Activated T-cell treated with anti-CD3 and anti-CD28 coated beads, Interleukin-2, amount 50 U/mL, for 72 hours (primary cell): ENCODE measurements at places on chromosomes 3 and 15. TPM values are rescaled to one million over a fixed set of nuclear protein-coding genes. Genes with fewer than 3 reads are reported as not detected.

GRCh38 chr15:84937144-84937543 lies 44.5 kb upstream of the PDE8A start:
- no peaks in the 10 kb centered on the region for H3K36me3 ChIP-seq
- no peaks in the 10 kb centered on the region for H3K27me3 ChIP-seq
- no peak overlapping the region for H3K27ac ChIP-seq
- no peak for DNase-seq
- peaks cover 5% of the 10 kb centered on the region for H3K4me1 ChIP-seq

The PLSCR2 gene
- total RNA-seq, result not detected

The MINAR1 gene
- 0.37 TPM for total RNA-seq

The CPN2 gene
- not detected for total RNA-seq

GRCh38 chr3:128859630-128860029 lies 19.8 kb upstream of the ACAD9 start:
- no peaks in the 10 kb centered on the region for H3K4me1 ChIP-seq
- DNase-seq, result no peak
- no peaks in the 10 kb centered on the region for H3K27me3 ChIP-seq
- no peak overlapping the region for H3K27ac ChIP-seq
- peaks cover 22% of the 10 kb centered on the region for H3K36me3 ChIP-seq

The MTMR10 gene
- total RNA-seq, result 24.3 TPM

The TMPRSS7 gene
- total RNA-seq, result 0.17 TPM

The CLK3 gene
- total RNA-seq, result 116 TPM

The PIGX gene
- 72.7 TPM for total RNA-seq

The PLA2G4D gene
- not detected for total RNA-seq

The TM6SF1 gene
- total RNA-seq, result 31.8 TPM

GRCh38 chr3:129701161-129701560 lies 94.7 kb upstream of the PLXND1 start:
- H3K27ac ChIP-seq, result no peak overlapping the region
- H3K4me3 ChIP-seq, result no peak overlapping the region
- H3K36me3 ChIP-seq, result peaks cover 8% of the 10 kb centered on the region
- no peak for DNase-seq

DNA sequence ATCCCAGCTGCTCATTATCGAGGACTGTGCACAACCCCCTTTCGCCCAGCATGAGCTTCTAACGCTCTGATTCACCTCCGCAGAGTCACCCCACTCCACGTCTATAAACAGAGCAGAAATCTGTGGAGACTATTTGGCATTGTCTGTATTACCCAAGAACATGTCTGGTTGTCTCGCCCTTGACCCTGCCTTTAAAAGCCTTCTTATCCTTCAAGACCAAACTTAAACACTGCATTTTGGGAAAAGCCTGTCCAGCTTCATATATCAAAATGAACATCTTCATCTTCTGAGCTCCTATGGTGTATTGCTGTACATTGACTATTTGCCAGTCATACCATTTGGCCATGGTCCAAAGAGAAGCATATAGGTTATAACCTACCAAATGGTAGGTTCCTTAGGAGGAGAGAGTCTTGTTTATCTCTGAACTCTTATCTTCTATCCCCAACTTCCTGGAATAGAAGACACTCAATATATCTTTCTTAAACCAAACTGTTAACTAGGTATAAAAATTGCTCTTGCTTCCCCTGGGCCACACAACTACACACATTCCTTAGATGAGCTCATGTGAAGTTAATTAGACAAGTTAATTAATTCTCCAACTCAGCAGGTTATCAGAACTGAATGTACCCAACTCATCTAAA lies 90.1 kb downstream of the FBN1 start:
- no peak overlapping the region for H3K4me3 ChIP-seq
- peaks cover 5% of the 10 kb centered on the region for H3K27me3 ChIP-seq
- H3K4me1 ChIP-seq, result no peaks in the 10 kb centered on the region
- no peak overlapping the region for H3K27ac ChIP-seq

GRCh38 chr3:13648060-13649001 lies 99.4 kb downstream of the FBLN2 start:
- peak overlapping the region; percentile 16 for H3K4me3 ChIP-seq
- H3K27ac ChIP-seq, result no peak overlapping the region
- no peaks in the 10 kb centered on the region for H3K36me3 ChIP-seq
- H3K4me1 ChIP-seq, result peaks cover 16% of the 10 kb centered on the region
- H3K27me3 ChIP-seq, result peaks cover 28% of the 10 kb centered on the region
- peak; percentile 85 for DNase-seq

The NR1D2 gene
- 5.6 TPM for total RNA-seq

- peaks cover 32% of the 10 kb centered on the region for H3K27me3 ChIP-seq
- peaks cover 29% of the 10 kb centered on the region for H3K4me1 ChIP-seq
- peaks cover 1% of the 10 kb centered on the region for H3K36me3 ChIP-seq
- no peak for DNase-seq
- H3K27ac ChIP-seq, result peak overlapping the region; percentile 97
Measured at GRCh38 chr15:83928392-83928734, 274.4 kb downstream of the ADAMTSL3 start.

The TF gene
- total RNA-seq, result 1.7 TPM

The TM4SF18 gene
- not detected for total RNA-seq

The HRG gene
- total RNA-seq, result not detected

The CPA3 gene
- not detected for total RNA-seq

GRCh38 chr3:122074621-122075265 lies 19.6 kb downstream of the CD86 start:
- peaks cover 38% of the 10 kb centered on the region for H3K4me1 ChIP-seq
- H3K4me3 ChIP-seq, result peak overlapping the region; percentile 61
- H3K27ac ChIP-seq, result peak overlapping the region; percentile 36
- peaks cover 2% of the 10 kb centered on the region for H3K36me3 ChIP-seq

DNA sequence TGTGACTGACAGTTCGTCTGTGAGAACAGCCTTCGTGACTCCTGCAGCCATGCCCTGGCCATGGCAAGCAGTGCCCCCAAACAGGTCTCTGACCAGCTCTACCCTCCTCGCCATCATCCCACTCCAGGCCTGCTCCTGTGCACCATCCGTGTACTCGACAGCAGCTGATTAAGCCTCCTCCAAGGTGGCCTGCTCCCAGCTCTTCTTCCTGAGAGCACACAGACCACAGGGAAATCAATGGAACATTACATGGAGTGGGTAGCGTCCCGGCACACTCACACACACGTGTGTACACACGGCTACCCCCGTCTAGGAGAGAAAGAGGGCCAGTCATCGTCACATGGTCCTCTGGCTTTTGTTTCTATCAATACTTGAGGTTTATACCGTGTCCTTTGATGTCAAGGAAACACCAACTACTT lies 21.1 kb downstream of the ANXA2 start:
- peaks cover 9% of the 10 kb centered on the region for H3K36me3 ChIP-seq
- no peak overlapping the region for H3K27ac ChIP-seq
- DNase-seq, result no peak
- H3K27me3 ChIP-seq, result no peaks in the 10 kb centered on the region
- peaks cover 5% of the 10 kb centered on the region for H3K4me1 ChIP-seq
- H3K4me3 ChIP-seq, result no peak overlapping the region

- peaks cover 12% of the 10 kb centered on the region for H3K36me3 ChIP-seq
- H3K27me3 ChIP-seq, result no peaks in the 10 kb centered on the region
- H3K4me1 ChIP-seq, result no peaks in the 10 kb centered on the region
- H3K27ac ChIP-seq, result no peak overlapping the region
Measured at GRCh38 chr15:24878153-24878552, 76.6 kb upstream of the SNRPN start.

DNA sequence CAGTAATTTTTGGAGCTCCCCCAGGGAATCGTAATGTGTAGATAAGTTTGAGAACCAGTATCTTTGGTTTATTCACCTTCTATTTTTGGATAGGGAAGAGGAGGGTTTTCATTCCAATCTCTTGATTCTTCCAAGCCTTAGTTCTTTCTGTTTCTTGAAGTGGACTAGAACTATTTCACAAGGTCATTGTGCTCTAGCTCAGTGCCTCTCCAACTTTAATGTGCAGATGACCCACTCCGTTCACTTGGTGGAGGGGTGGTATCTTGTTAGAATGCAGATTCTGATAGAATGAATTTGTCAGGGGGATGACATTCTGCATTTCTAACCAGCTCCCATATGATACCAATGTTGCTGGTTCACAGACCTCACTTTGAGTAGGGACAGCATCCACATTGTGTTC lies 35.5 kb downstream of the COLQ start:
- no peak overlapping the region for H3K27ac ChIP-seq
- no peaks in the 10 kb centered on the region for H3K36me3 ChIP-seq
- H3K27me3 ChIP-seq, result peaks cover 11% of the 10 kb centered on the region
- no peak for DNase-seq
- no peak overlapping the region for H3K4me3 ChIP-seq
- H3K4me1 ChIP-seq, result peaks cover 6% of the 10 kb centered on the region

DNA sequence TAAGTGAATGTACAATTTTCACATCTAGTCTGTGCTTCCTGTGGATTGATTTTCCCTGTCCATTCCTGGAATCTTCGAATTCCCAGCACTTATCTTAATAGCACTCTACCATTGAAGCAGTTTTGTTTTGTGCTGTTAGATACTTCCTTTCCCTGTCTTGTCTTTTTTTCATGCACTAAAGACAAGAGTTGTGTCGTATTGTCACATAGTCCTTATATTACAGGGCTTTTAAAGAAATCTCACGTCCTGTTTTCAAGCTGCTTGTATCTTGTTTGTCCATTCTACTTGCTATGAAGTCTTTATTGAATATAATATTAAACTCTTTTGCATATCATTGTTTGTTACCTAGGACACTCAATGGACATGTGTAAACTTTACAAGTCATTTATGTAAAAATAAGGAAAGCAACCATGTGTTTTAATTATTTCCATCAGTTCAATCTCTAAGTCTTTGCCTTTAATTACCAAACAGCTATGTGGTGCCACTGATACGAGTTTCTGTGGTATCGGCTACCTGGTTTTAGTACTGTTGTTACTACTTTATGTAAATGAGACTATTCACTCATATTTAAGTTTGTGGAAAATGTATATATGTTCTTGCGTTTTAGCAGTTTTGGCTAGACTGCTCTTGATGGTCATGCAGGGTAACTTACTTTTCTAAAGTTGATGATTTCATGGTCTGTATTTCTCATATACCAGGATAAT lies 10.3 kb downstream of the PIK3CA start:
- no peaks in the 10 kb centered on the region for H3K27me3 ChIP-seq
- H3K27ac ChIP-seq, result no peak overlapping the region
- H3K4me1 ChIP-seq, result peaks cover 46% of the 10 kb centered on the region
- DNase-seq, result no peak

- no peak for DNase-seq
- H3K4me1 ChIP-seq, result peaks cover 40% of the 10 kb centered on the region
- H3K36me3 ChIP-seq, result peaks cover 26% of the 10 kb centered on the region
- H3K27ac ChIP-seq, result peak overlapping the region; percentile 14
- no peaks in the 10 kb centered on the region for H3K27me3 ChIP-seq
Measured at GRCh38 chr3:4780545-4780957, 198.7 kb upstream of the BHLHE40 start.

GRCh38 chr15:34154725-34155204 lies 52.9 kb downstream of the PGBD4 start:
- peaks cover 8% of the 10 kb centered on the region for H3K4me1 ChIP-seq
- peak; percentile 9 for DNase-seq
- peaks cover 24% of the 10 kb centered on the region for H3K36me3 ChIP-seq
- H3K27me3 ChIP-seq, result no peaks in the 10 kb centered on the region

The MST1R gene
- total RNA-seq, result 2.4 TPM

The GCSAM gene
- 17.8 TPM for total RNA-seq

- H3K27me3 ChIP-seq, result no peaks in the 10 kb centered on the region
- no peak for DNase-seq
- no peak overlapping the region for H3K4me3 ChIP-seq
- peaks cover 5% of the 10 kb centered on the region for H3K36me3 ChIP-seq
Measured at GRCh38 chr3:72993391-72993790, 3.2 kb upstream of the PPP4R2 start.

GRCh38 chr3:112042842-112043280 lies 8.3 kb downstream of the TMPRSS7 start:
- H3K36me3 ChIP-seq, result no peaks in the 10 kb centered on the region
- H3K27me3 ChIP-seq, result no peaks in the 10 kb centered on the region
- no peak overlapping the region for H3K4me3 ChIP-seq

DNA sequence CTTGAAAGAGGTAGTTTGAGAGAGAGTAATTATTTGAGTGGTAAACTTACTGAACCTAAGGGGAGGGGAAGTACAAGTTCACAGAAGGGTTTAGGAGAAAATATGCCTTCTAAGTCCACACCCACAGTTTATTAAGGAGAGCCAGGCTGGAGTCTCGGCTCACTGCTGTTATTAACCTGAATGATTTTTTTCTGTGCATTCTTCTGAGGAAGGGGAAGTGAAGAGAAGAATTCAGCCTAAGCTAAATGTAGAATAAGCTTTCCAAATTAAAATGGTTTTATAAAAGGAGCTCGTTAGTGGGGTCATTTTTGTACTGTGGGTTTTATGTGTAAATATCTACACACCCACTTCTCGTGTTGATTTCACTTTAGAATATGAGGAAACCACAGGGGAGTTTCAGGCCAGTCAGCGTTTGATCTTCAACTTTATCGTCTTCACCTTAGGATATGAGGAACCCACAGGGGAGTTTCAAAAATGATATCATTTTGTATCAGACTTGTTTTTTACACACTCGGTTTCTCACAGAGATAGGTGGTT lies 1.5 kb downstream of the WHAMM start:
- H3K36me3 ChIP-seq, result peaks cover 36% of the 10 kb centered on the region
- DNase-seq, result peak; percentile 64
- peaks cover 42% of the 10 kb centered on the region for H3K4me1 ChIP-seq
- peaks cover 17% of the 10 kb centered on the region for H3K27me3 ChIP-seq
- H3K27ac ChIP-seq, result peak overlapping the region; percentile 98

- no peaks in the 10 kb centered on the region for H3K27me3 ChIP-seq
- H3K4me1 ChIP-seq, result peaks cover 78% of the 10 kb centered on the region
- peak overlapping the region; percentile 94 for H3K4me3 ChIP-seq
- peaks cover 9% of the 10 kb centered on the region for H3K36me3 ChIP-seq
Measured at GRCh38 chr3:197957790-197958133, 2.3 kb upstream of the LMLN start.

- H3K4me3 ChIP-seq, result no peak overlapping the region
- H3K27me3 ChIP-seq, result peaks cover 38% of the 10 kb centered on the region
- no peak for DNase-seq
- H3K4me1 ChIP-seq, result peaks cover 8% of the 10 kb centered on the region
Measured at GRCh38 chr3:193828477-193828876, 235.5 kb downstream of the OPA1 start.

DNA sequence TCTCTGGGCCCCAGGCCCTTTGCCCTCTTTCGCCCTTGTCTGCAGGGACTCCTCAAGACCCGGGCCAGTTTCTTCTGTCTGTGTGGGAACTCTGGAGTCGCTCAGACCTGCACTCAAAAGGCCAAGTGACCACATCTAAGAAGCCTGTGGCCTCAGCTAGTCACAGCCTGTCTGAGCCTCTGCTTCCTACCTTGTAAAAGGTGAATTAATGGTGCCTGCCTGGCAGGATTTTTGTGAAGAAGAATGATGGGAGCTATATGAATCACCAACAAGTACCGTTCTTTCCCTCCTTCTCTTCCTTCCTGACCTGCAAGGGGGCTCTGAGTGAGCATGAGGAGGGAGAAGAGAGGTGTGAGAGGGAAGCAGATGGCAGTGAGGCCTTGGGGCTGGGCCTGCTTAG lies 7.5 kb downstream of the PLIN1 start:
- no peaks in the 10 kb centered on the region for H3K36me3 ChIP-seq
- no peak for DNase-seq
- no peaks in the 10 kb centered on the region for H3K4me1 ChIP-seq
- H3K27me3 ChIP-seq, result no peaks in the 10 kb centered on the region

GRCh38 chr3:103218146-103218545 lies 783.3 kb downstream of the ZPLD1 start:
- H3K36me3 ChIP-seq, result no peaks in the 10 kb centered on the region
- no peak overlapping the region for H3K4me3 ChIP-seq
- DNase-seq, result no peak
- H3K27ac ChIP-seq, result no peak overlapping the region
- H3K27me3 ChIP-seq, result no peaks in the 10 kb centered on the region
